Stimulated activated CD4-positive, alpha-beta T cell treated with anti-CD3 and anti-CD28 coated beads, Interleukin-1b, Interleukin-23, amount 100 ng/mL, for 4 hours (primary cell): ENCODE measurements at places on chromosomes 16 and 17.

DNA sequence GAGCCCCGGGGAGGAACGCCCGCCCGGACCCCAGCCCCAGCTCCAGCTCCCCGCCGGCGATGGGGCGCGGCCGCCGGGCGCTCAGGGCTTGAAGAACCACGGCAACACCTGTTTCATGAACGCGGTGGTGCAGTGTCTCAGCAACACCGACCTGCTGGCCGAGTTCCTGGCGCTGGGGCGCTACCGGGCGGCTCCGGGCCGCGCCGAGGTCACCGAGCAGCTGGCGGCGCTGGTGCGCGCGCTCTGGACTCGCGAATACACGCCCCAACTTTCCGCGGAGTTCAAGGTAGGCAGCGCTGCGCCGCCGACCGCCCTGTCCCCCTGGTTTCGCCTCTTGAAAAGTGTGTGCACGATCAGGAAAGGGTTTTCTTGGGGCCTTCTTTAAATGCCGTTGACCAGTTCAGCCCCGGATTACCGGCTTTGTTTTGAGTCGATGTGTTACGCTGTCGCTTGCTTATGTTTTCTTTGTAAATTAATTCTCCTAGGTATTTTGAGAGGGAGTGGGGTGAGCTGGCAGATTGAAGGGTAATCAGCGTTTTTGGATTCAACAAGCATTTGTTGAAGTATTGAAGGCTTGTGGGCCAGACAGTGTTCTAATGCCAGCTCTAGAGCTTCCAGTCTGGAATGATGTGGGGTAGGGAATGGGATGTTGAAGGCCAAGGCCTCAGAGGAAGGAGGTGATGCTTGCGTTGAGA, 681 bp downstream of the USP43 start:
- no peak for DNase-seq

- no peak for DNase-seq
Observed at GRCh38 chr16:77721752-77722308, 484 bp upstream of the NUDT7 start.

GRCh38 chr16:79172976-79173500, 427.5 kb downstream of the MAF start:
- DNase-seq: no peak

DNA sequence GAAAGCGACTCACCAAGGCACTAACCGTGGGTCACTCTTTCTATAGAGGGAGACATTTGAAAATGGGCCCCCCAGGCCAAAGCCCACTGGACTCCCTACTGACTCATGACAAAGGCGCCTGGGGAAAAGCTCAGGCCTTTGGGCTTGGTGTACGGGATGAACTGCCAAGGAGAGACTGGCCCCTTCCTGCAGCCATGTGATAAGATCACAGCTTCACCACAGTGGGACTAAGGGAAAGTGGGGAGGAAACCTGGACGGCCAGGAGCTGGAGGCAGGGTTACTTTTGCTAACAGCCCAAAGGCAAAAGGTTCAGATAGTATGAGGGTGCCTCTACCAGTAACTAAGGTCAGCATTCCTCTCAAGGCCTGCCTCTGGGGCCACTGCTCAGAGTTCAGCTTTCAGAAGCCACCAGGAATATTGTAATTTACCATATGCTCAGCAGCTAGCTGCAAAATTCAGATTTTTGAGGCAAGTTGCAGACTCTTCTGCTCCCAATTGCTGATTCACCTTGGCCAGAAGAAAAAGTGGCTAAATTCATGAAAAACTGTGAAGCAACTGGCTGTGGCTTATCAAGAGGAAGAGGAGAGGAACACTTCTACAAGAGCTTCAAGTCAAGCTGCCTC, 37.1 kb upstream of the SLC25A19 start:
- no peak for DNase-seq
